ENCODE measurements at places on chromosomes 1 and 21.

DNA sequence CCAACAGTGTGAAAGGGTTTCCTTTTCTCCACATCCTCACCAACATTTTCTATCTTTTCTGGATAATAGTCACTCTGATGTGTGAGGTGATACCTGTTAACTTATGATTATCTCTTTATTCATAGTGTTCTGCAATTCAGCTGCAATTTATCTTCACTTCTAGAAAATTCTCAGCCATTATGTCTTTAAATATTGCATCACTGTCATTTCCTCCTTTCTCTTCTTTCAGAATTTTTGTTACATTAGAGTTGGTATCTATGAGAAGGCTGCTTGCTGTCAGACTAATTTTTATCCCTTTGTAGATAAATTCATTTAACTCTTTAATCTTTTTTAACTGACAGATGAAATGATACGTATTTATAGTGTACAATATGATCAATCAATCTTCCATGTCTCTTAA lies 30.5 kb upstream of the ATF3 start:
- no peak for DNase-seq

DNA sequence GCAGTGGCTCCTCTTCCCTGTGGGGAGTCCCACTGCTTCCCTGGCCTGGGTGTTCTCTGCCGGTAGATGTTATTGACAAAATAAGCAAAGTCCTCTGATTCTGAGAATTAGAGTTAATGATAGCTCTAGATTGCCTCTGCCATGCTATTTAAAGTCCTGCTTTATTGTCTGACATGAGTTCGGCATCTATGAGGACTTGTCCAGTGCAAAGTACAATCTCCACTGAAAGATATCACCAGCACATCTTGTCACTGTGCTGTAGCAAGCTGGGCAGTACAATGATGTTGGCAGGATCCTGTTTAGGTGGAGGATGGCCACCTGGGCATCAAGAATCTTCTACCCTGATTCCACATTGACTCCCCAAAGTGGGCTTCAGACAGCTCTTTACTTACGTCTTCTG lies 54.0 kb upstream of the ATP5PO start:
- DNase-seq: no peak

- DNase-seq: no peak
Measured at GRCh38 chr1:163981500-163982030, 577.4 kb upstream of the PBX1 start.

- no peak for DNase-seq
Measured at GRCh38 chr1:7552402-7552801, 218.7 kb upstream of the VAMP3 start.

DNA sequence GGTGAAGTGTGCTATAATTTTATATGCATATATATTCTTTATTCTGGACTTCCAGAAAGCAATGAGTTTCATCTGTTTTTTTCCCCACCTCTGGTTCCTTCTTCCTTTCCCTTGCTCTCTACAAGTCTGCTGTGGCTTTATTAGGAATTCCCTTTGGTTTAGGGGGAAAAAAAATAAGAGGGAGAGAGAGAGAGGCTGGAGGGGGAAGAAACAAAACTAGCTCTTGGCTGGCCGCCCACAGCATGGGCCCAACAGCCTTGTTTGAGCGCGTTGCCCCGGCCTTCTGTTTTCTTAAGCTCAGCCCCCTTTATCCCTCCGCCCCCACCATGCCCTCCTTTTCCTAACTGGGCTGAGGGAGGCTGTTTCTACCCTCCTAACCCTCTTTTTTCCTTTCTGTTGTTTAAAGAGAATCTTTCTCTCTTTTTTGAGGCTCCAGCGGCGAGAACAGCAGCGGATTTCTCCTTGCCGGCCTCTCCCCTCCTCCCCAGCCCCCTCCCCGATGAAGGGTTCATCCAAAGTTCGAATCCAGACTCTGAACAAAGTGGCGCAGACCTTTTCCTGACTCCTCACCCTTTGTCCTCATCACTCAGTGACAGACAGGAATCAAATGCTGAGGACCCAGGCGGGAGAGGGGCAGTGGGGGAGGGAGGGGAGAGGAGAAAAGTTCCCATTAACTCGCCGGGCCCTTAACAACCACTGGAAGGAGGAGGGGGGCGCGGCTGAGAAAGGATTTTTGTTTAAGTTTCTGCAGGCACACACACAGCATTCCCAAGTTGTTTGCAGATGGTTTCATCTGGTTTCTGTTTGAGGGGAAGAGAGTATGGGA lies 29.7 kb downstream of the PBX1 start:
- DNase-seq: no peak

DNA sequence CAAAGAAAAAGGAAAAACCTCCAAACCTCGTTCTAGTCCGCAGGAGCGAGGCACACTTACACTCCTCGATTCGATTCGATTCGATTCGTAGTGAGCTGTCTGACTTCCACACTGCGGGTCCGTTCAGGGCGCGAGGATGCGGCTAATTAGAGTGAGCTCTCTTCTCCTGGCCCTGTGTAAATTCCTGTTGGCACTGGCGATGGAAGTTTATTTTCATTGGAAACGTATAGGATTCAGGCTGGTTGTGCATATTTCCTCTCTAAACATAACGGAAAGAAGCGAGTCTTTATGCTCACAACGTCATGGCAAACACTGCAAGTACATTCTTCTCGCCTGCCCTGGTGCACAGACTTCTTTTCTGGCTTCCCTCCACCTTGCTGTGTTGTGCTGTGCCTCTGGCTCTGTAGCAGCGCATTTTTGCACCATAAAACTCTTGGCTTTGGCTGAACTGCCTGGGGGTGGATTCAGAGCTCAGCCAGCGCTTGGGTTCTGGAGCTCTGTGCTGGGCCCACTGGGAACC lies 2.7 kb downstream of the HUNK start:
- DNase-seq: no peak

DNA sequence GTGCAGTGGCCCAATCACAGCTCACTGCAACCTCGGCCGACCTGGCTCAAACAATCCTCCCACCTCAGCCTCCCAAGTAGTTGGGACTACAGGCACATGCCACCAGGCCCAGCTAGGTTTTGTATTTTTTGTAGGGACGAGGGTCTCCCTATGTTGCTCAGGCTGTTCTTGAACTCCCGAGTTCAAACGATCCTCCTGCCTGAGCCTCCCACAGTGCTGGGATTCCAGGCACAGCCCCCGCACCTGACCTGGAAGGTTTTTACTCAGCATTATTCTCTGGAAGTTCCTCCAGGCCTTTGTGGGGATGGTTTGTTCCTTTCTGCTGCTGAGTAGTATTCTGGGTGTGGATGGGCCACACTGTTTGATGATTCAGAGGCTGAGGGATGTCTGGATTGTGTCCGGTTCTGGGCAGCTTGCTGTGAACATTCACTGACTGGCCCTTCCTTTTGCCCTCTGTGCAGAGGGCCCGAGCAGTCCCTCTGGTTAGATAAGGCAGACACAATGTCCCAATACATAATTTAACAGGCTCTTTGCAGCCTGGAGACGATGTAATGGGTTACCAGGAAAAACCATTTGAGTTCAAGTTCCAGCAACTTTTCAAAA lies 6.0 kb upstream of the TRAPPC10 start:
- no peak for DNase-seq

All from activated naive CD4-positive, alpha-beta T cell treated with anti-CD3 and anti-CD28 coated beads, Interleukin-2, amount 50 U/mL, for 16 hours (primary cell).